ENCODE measurements at places on chromosomes 12 and 14.

DNA sequence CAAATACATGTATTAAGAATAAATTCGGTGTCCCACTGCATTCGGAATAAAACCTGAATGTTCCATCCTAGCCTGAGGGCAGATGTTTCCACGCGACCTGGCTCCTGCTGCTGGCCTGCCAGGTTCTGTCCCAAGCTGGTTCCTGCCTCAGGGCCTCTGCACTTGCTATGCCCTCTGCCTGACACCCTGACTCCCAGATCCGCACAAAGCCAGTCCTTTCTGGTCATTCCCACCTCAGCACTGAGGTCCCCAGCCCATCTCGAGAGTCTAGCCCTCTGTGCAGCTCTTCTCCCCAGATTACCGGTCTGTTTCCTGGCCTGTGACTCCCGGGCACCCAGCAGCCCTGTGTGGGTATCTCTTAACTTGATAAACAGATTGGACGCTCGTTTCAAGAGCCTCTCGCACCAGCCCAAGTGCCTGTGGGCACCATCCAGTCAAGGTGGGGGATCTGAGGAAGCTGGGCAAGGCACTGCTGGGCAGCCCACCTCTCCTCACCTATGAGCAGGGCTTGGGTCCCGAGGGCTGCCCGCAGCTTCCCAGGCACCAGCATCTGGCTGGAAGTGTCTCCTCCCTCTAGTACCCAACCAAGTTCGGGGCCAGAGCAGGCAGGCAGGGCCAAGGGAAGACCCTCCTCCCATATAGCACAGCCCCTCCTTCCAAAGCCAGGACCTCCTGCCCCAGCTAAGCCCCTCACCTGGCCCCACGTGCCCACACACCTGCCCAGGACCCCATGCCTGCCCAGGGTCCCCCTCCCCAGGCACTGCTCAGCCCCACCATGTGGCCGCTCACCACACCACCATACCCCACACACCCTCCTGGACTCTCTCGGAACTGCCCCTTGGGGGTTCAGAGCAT, 132.2 kb downstream of the NCOR2 start:
- no peak for DNase-seq

- no peak for DNase-seq
These were observed 152.7 kb downstream of the FOXN3 start for GRCh38 chr14:89264196-89264800.

DNA sequence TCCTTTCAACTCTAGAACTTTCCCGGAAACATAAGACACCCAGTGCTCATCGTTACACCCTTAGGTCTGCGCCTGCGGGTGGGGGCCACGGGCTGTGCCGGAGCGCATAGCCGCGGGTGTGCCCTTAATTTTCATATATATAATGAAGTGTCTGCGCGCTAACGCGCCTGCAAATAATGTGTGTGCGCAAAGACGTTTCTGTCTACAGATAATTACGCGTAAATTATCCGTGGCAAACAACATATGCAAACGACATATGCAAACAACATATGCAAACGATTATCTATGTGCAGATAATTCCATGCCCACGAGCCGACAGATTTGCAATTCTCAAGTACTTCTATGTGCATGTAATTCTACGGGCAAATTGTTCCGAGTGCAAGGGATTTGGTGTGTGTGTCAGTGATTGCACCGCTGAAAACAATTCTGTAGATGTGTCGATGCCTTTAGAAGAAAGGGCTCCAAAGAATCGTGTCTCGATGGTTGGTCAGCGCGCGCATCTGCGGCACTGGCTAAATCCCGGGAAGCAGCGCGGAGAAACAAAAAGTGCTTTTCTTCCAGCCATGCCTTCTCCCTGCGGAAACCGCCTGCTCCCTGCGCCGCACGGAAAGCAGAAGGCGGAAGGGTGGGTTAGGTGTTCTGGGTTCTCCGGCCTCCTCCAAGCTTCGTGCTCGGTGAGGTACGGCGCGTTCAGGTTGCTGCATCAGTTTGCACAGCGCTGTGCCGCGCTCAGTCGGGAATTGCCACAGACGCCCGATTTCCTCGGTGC, 34.5 kb upstream of the TBX5 start:
- DNase-seq = no peak

DNA sequence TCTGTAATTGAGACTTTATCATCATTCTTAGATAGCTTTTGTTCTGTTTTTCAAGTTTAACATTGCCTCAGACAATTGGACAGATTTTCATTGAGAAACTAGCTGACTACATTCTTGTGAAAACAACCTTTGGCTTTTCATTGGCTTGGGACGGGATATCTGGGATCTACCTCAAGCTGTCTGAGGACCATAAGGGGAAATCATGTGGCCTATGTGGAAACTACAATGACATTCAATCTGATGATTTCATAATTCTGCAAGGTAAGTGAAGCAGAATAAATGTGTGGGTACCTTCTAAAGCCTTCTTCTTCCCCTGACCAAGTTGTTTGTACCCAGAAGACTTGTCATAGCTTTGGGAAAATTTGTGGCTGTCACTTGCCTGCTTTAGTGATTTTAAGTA, 133.5 kb downstream of the OTOGL start:
- no peak for DNase-seq

DNA sequence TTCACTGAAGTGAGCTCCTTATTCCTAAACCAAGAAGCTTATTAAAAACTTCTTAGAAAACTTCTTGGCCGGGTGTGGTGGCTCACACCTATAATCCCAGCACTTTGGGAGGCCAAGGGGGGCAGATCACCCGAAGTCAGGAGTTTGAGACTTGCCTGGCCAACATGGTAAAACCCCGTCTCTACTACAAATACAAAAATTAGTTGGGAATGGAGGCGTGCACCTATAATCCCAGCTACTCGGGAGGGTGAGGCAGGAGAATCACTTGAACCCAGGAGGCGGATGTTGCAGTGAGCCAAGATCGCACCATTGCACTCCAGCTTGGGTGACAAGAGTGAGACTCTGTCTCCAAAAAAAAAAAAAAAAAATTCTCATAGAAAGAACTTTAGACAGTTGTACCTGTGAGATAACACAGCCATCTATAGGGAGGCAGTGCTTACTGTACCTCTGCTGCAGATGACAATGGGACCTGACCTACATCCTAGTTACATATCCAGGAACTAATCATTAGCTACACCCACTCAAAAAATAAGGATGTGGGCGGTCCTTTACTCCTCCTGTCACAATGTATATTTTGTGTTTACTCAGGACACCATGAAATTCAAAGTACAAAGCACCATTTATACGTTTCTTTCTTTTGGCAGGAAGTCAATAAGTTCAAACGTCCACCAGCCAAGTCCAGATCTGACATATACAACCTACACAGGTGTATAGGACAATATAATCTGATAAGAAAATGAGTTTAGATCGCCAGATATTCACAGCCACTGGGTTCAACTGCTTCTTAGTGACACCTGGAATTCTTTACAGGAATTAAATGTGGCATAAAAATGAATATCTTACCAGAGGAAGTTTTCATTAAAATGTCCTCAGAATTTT, 14.9 kb downstream of the STXBP6 start:
- no peak for DNase-seq

DNA sequence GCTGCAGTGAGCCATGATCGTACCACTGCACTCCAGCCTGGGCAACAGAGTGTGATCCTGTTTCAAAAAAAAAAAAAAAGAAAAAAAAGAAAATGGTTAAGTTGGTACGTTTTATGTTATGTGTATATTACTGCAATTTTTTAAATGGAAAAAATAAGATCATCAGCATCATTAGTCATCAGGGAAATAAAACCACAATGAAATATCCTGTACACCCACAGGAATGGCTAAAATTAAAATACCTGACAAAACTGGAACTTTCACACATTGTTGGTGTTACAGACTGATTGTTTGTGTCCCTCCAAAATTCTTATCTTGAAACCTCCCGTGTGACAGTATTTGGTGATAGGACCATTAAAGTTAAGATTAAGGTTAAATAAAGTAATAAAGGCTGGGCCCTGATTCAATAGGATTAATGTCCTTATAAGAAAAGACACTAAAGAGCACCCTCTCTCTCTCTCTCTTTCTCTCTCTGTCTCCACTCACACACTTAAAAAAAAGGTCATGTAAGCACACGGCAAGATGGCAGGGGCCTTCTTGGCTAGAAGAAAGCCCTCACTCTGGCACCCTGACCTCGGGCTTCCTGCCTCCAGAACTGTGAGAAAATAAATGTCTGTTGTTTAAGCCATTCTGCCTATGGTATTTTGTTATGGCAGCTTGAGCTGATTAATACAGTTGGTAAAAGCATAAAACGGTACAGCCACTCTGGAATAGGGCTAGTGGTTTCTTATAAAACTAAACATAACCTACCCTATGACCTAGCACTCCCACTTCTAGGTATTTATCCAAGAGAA, 48.3 kb upstream of the ZFP36L1 start:
- no peak for DNase-seq

DNA sequence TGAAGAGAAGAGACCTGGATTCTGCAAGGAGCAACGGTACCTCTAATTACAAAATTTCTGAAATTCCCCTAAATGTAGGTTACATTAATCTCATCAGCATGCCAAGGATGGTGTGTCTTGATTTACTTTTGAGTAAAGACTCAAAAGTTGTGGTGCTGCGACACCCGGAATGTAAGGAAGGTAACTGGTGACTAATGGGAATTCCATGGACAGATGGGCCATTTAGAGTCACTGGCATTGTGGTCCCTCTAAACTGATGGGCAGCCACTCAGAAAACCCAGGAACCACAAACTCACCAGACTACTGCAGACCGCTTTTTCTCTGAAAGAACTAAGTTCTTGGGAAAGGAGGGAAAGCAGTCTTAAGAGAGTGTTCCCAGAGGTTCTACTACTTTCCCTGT, 32.8 kb downstream of the GRIN2B start:
- DNase-seq = no peak

- DNase-seq = no peak
These were observed 98.8 kb downstream of the FRMD6 start for GRCh38 chr14:51750542-51750941.

All from left renal cortex interstitium (tissue), 4 donors.